Thyroid gland (tissue), 4 donors: ENCODE measurements at places on chromosomes 12 and 14. TPM values are rescaled to one million over a fixed set of nuclear protein-coding genes. Genes with fewer than 3 reads are reported as not detected.
A peak's percentile ranks its signal among the peaks of the same experiment; 100 is the strongest.

TAPBPL gene
- 29.3 TPM for total RNA-seq

COX8C gene
- total RNA-seq, result not detected

KRT4 gene
- 0.29 TPM for total RNA-seq

ZFYVE21 gene
- total RNA-seq, result 142 TPM

NAV3 gene
- total RNA-seq, result 5.7 TPM

DTX1 gene
- total RNA-seq, result 37.1 TPM

STAB2 gene
- 0.27 TPM for total RNA-seq

DNA sequence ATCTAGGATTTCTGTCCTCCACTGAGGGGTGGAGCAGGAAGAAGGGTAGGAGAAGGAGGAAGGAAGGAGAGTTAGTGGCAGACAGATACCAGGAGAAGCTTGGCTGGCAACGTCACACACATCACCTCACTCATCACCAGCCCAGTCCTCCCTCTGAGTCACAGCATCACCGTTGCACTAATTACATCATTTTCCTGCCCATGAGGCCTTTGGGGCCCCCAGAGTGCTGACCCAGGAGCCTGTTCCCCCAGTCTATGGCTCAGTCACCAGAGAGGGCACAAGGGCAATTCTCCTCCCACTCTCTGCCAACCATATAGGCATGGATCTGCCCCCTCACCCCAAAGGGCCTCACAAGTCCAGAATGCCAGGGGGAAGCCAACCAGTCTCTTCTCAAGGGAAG lies 4.6 kb downstream of the RND1 start:
- H3K27me3 ChIP-seq, result no peaks in the 10 kb centered on the region
- H3K4me3 ChIP-seq, result no peak overlapping the region
- H3K36me3 ChIP-seq, result no peaks in the 10 kb centered on the region

DNA sequence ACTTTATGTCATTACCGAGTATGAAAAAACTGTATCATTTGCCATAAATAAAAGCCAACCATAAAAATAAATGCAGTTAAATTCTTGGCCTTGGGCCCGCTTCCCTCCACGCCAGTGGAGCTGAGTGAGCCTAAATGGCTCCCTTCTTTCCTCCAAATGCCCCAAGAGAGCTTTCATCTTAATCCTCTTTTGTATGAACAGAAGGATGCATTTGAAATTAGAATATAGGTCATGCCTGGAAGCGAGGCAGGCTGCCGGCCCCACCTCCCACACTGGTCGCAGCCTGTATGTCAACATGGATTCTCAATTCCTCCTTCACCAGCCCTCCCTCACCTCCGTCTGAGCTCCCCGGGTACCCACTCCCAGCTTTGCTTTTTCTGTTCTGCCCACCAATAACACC lies 245.7 kb downstream of the SLC15A4 start:
- no peak overlapping the region for H3K27ac ChIP-seq
- DNase-seq, result no peak
- no peaks in the 10 kb centered on the region for H3K27me3 ChIP-seq
- no peaks in the 10 kb centered on the region for H3K4me1 ChIP-seq

- no peak overlapping the region for H3K4me3 ChIP-seq
- no peak for DNase-seq
- H3K27me3 ChIP-seq, result no peaks in the 10 kb centered on the region
- no peak overlapping the region for H3K27ac ChIP-seq
These were observed 496.3 kb downstream of the NRXN3 start for GRCh38 chr14:78666336-78667056.

- no peak overlapping the region for H3K4me3 ChIP-seq
- DNase-seq, result no peak
- no peaks in the 10 kb centered on the region for H3K36me3 ChIP-seq
- H3K27me3 ChIP-seq, result no peaks in the 10 kb centered on the region
These were observed 52.6 kb downstream of the SYNE2 start for GRCh38 chr14:63905370-63905769.

GRCh38 chr12:46702581-46703344 lies 123.0 kb downstream of the SLC38A4 start:
- H3K36me3 ChIP-seq, result no peaks in the 10 kb centered on the region
- no peaks in the 10 kb centered on the region for H3K27me3 ChIP-seq
- H3K27ac ChIP-seq, result no peak overlapping the region
- H3K4me3 ChIP-seq, result no peak overlapping the region
- no peaks in the 10 kb centered on the region for H3K4me1 ChIP-seq

DNA sequence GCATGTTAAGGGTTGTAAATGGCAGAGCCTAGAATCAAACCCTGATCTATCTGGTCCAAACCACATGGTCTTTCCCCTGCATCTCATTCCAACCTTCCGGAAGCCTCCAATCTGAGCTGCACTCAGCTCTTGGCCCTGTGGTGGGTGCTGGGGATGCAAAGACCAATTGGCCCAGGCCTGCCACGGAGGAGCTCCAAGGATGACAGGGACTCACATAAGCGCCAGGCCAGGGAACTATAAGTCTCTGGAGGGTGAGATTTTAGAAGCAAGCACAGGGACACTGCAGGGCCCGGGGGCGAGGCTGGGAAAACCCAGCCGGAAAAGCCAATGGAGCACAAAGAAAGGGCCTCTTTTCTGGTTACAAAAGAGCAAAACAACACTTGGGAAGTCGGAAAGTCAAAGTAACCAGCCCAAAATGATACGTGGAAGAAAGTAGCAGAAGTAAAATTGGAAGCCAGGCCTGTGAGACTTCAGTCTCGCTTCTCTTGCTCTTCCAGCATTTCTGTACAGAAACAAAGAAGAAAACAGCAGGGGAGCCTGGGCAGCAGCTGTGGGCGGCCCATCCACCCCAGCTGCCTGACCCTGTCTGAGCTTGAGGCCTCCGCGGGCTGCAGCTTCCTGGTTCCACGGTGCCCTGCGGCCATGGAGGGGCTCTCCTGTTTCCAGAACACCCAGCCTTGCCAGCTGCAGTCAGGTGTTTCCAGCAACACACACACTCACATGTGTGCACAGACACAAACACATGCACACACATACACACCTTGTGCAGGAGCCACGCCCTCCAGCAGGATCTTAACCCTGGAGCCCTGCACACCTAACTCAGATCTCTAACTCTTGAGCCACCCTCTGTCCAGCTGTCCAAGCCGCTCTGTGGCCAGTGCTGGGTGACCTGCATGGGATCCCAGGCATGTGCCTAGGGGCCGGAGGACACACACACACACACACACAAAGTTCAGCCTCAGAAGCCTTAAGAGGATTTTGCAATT lies 178.2 kb downstream of the BCL11B start:
- H3K4me1 ChIP-seq, result no peaks in the 10 kb centered on the region
- no peaks in the 10 kb centered on the region for H3K36me3 ChIP-seq
- no peak for DNase-seq
- no peak overlapping the region for H3K4me3 ChIP-seq

DNA sequence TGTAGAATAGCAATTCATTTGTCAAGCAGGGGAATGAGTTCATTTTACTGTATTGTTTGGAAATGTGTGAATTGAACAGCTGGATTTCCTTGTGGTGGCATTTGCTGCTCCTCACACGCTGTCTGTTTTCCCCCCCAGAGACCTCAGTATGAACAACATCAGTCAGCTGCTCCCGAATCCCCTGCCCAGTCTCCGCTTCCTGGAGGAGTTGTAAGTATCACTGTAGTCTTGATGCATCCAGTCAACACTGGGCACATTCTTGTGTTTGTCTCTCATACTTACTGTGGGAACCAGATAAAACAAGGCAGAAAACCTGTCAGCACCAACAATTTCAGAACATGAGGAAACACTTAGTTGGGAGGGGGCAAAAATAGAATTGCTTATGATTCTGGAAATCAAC lies 64.9 kb downstream of the LGR5 start:
- H3K4me1 ChIP-seq, result no peaks in the 10 kb centered on the region
- DNase-seq, result no peak
- no peak overlapping the region for H3K4me3 ChIP-seq
- no peaks in the 10 kb centered on the region for H3K27me3 ChIP-seq
- H3K27ac ChIP-seq, result no peak overlapping the region
- no peaks in the 10 kb centered on the region for H3K36me3 ChIP-seq

DNA sequence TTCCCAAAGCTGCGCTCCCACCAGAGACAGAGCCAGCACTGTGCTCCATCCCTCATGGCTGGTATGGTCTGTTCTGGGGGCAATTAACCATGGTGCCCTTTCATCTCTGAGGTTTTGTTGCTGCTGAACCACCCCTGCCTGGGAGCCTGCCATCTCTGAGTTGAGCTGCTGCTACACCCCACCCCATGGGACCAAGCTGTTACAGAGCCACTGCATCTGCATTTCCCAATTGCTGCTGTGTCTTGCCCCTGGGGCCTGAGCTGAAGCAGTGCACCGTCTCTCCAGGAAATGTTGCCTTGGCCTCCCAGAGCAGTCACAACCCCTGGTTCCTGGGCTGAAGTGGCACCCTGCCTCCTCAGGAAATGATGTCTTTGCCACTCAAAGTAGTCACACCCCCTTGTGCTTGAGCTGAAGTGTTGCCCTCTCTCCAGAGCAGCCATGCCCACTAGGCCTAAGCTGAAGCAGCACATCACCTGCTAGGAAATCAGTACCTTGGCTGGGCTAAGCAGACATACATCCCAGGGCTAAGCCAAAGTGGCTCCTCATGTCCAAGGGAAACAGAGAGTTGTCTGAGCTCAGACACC lies 140.3 kb downstream of the RERGL start:
- no peak overlapping the region for H3K4me3 ChIP-seq
- H3K4me1 ChIP-seq, result no peaks in the 10 kb centered on the region

GRCh38 chr14:59425322-59425935 lies 39.8 kb downstream of the GPR135 start:
- DNase-seq, result no peak
- no peak overlapping the region for H3K4me3 ChIP-seq
- H3K36me3 ChIP-seq, result no peaks in the 10 kb centered on the region
- H3K27me3 ChIP-seq, result no peaks in the 10 kb centered on the region
- H3K27ac ChIP-seq, result no peak overlapping the region

DNA sequence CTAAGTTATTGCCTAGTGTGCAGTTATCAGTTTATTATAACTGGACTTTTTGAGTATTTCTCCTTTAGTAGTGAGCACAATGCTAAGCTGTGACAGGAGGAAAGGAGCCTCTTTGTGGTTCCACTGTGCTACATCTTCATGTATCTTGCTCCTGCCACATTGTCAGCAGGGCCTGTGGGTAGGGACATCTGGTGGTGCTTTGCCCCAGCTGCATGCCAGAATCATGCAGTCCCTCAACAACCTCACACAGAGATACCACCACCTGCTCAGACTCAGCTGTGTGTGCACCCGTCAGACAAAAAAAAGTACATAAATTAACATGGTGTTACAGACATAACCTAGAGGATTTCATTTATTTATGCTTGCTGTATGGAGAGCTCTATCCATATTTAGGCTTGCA lies 51.1 kb downstream of the MIS18BP1 start:
- no peaks in the 10 kb centered on the region for H3K4me1 ChIP-seq
- H3K36me3 ChIP-seq, result no peaks in the 10 kb centered on the region
- H3K27me3 ChIP-seq, result no peaks in the 10 kb centered on the region
- H3K4me3 ChIP-seq, result no peak overlapping the region

DNA sequence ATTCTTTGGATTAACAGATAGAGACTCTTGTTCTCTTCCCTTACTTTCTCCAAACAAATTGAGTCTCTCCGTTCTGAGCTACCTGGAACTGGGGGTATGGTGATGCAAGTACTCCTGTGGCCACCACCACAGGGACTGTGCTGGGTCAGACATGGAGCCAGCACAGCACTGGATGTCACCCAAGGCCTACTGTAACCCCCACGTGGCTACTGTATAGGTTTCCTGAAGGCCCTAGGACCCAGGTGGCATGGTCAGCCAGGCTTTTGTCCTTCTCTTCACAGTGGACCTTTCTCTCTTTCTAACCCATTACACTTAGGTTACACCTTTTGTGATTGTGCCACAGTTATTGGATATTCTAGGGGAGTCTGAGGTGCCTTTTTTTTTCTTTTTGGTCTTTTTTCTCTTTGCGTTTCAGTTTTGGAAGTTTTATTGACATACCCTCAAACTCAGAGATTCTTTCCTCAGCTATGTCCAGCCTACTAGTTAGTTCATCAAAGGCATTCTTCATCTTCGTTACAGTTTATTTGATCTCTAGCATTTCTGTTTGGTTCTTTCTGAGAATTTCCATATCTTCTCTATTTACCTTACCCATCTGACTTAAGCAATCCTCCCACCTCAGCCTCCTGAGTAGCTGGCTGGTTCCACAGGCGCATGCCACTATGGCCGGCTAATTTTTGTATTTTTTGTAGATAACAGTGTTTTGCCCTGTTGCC lies 6.0 kb upstream of the KLHDC2 start:
- H3K27ac ChIP-seq, result no peak overlapping the region
- no peaks in the 10 kb centered on the region for H3K4me1 ChIP-seq
- no peaks in the 10 kb centered on the region for H3K27me3 ChIP-seq
- H3K4me3 ChIP-seq, result no peak overlapping the region
- no peak for DNase-seq

GRCh38 chr12:104454997-104455396 lies 1.8 kb upstream of the CHST11 start:
- H3K27ac ChIP-seq, result no peak overlapping the region
- no peak overlapping the region for H3K4me3 ChIP-seq
- peaks cover 4% of the 10 kb centered on the region for H3K4me1 ChIP-seq
- no peaks in the 10 kb centered on the region for H3K27me3 ChIP-seq

- no peak overlapping the region for H3K27ac ChIP-seq
- H3K4me3 ChIP-seq, result no peak overlapping the region
- H3K36me3 ChIP-seq, result no peaks in the 10 kb centered on the region
- no peaks in the 10 kb centered on the region for H3K27me3 ChIP-seq
These were observed 56.1 kb downstream of the FIGNL2 start for GRCh38 chr12:51792417-51792816.

DNA sequence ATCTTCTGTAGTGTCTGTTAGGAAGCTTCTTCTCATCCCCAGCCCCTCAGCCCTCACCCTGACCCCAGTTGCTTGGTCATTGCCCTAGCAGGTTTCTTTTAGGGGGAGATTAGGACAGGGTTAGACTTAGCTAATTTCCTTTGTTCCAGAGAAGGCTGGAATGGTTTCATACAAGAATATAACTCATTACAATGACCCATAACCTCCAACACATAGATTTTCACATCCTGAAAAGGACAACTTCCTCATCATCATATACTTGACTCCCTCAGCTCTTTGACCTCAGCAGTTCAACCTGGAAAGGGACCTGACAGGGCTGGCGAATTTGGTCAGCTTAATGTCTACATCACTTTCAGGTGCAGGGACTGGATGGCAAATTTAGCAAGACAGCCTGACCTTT lies 8.0 kb upstream of the BHLHE41 start:
- no peak for DNase-seq
- H3K36me3 ChIP-seq, result no peaks in the 10 kb centered on the region
- H3K27ac ChIP-seq, result no peak overlapping the region

GRCh38 chr12:82326905-82327503 lies 31.2 kb downstream of the CCDC59 start:
- no peaks in the 10 kb centered on the region for H3K4me1 ChIP-seq
- H3K27ac ChIP-seq, result no peak overlapping the region
- H3K36me3 ChIP-seq, result no peaks in the 10 kb centered on the region
- H3K27me3 ChIP-seq, result no peaks in the 10 kb centered on the region
- no peak overlapping the region for H3K4me3 ChIP-seq
- no peak for DNase-seq

GRCh38 chr12:89417246-89417977 lies 65.1 kb upstream of the DUSP6 start:
- H3K27ac ChIP-seq, result no peak overlapping the region
- no peaks in the 10 kb centered on the region for H3K36me3 ChIP-seq
- no peak for DNase-seq
- no peaks in the 10 kb centered on the region for H3K27me3 ChIP-seq
- H3K4me3 ChIP-seq, result no peak overlapping the region

GRCh38 chr12:49882851-49883464 lies 20.7 kb downstream of the FAIM2 start:
- peaks cover 6% of the 10 kb centered on the region for H3K4me1 ChIP-seq
- H3K36me3 ChIP-seq, result no peaks in the 10 kb centered on the region
- no peaks in the 10 kb centered on the region for H3K27me3 ChIP-seq
- no peak for DNase-seq
- H3K4me3 ChIP-seq, result no peak overlapping the region

- H3K27ac ChIP-seq, result no peak overlapping the region
- no peaks in the 10 kb centered on the region for H3K36me3 ChIP-seq
- peak; percentile 43 for DNase-seq
- no peak overlapping the region for H3K4me3 ChIP-seq
These were observed 10.1 kb downstream of the BMP4 start for GRCh38 chr14:53946404-53947093.
